Naive thymus-derived CD4-positive, alpha-beta T cell (primary cell): ENCODE measurements at places on chromosomes 6 and 20. TPM values are rescaled to one million over a fixed set of nuclear protein-coding genes. Genes with fewer than 3 reads are reported as not detected.

Gene TRAPPC3L
- polyA plus RNA-seq, result not detected

Gene CCN2
- polyA plus RNA-seq, result not detected

Gene CASS4
- 6.8 TPM for polyA plus RNA-seq

Gene TEAD3
- not detected for polyA plus RNA-seq

Gene SDC4
- polyA plus RNA-seq, result 0.21 TPM

Gene TP53RK
- polyA plus RNA-seq, result 16.2 TPM

Gene WFDC10B
- not detected for polyA plus RNA-seq

Gene XKR7
- not detected for polyA plus RNA-seq

Gene SPINT3
- not detected for polyA plus RNA-seq

Gene ANKRD6
- 2.2 TPM for polyA plus RNA-seq
